ENCODE measurements at places on chromosomes 7 and 10.

DNA sequence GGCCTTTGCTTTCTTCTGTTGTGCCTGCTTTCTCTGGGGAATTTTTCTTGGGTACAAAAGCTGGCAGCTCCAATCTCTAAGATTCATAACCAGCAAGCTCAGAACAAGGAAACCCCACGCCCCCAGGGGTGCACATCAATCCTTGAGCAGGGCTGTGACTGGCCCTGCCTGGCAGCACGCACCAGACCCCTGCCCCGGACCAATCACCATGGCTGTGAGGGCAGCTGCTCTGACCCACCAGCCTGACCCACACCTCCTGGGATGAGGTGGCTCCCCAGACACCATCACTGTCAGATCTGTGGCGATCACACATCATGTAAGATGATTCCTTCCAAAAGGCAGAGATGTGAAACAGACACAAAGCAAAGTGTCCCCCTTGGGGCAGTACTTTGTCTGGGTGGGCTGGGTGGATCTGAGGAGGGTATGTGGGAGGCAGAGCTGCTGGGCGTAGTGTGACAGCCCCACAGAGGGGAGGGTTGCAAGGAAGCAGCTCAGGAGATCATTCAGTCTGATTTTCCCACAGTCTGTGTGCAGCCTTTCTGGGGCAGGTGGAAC is 175.5 kb upstream of the SHH start:
- DNase-seq = no peak

DNA sequence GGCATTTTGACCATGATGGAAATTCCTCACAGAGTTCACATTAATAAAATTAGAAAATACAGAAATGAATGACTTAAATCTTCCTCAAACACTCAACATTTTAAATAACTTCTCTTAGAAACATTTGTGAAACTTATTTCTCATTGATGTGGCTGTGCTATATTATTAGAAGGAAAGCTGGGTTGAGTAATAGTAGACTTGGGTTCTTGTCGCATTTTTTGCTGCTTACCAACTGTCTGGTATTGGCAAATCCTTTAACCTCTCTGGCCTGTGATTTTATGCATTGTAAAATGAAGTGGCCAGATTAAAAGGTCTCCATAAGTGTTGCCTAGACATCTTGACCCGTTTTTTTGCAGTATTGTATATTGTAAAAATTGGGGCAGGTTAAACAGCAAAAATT is 66.5 kb downstream of the VPS50 start:
- no peak for DNase-seq

GRCh38 chr7:92698237-92698841 is 108.1 kb upstream of the FAM133B start:
- DNase-seq = no peak

DNA sequence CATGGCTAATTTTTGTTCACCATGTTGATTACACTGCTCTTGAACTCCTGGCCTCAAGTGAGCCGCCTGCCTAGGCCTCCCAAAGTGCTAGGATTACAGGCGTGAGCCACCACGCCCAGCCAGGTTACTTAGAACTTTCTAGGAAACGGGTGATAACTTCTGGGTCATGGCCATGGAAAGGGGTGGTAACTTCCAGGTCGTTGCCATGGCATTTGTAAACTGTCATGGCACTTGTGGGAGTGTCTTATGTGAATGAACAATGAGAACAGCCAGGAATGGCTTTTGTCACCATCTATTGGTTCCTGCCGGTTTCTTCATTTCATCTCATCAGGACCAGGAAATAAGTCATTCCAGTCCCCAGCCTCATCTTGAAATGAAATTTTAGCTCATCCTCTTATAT is 120.9 kb downstream of the SLC16A9 start:
- no peak for DNase-seq
